Stimulated activated CD8-positive, alpha-beta memory T cell treated with anti-CD3 and anti-CD28 coated beads, Interleukin-7, amount 100 ng/mL, for 1 hour (primary cell): ENCODE measurements at places on chromosomes 2 and 18.

- DNase-seq: no peak
Observed at GRCh38 chr2:56464613-56465012, 280.8 kb downstream of the CCDC85A start.

DNA sequence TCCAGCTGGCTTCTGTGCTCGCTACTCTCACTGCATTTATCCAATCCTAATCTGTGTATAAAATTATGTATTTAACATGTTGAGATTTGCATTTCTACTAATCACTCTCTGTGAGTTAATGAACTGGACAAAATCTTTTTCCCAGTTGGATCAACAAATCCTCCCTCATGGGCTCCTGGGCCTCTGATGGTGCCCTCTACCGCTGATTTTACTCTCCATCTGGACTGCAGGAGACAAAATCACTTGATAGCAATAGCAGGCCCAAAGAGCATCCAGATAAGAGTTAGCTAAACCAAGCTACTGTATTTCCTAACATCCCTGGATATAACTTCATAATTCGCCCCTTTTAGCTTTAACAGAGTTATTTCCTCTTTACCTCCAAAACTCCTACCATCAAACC, 14.4 kb downstream of the REG3G start:
- no peak for DNase-seq

- no peak for DNase-seq
Observed at GRCh38 chr2:6290217-6291015, 575.3 kb downstream of the CMPK2 start.

- DNase-seq: no peak
Observed at GRCh38 chr18:10863026-10863425, 286.3 kb downstream of the PIEZO2 start.

DNA sequence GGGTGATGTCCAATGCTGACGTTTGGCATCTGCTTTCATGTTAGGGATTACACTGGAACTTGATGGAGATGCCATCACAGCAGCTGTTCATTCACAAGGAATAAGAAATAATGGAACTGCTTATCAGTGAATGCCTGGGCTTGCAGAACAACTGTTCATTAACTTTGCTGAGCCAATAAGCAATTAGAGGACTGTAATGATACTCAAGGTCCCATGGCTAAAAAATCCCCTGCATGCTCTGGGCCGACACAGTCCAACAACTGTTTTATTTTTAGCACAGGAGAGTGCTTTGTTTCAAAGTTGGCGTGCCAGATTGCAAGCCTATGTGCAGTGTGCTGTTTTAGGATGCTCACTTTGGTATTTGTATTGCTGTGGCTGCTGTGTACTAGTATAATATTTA, 408.0 kb upstream of the RGPD4 start:
- DNase-seq: no peak

- DNase-seq: no peak
Observed at GRCh38 chr2:161844822-161845221, 220.6 kb downstream of the SLC4A10 start.

- no peak for DNase-seq
Observed at GRCh38 chr18:907885-908757, 3.5 kb downstream of the ADCYAP1 start.

DNA sequence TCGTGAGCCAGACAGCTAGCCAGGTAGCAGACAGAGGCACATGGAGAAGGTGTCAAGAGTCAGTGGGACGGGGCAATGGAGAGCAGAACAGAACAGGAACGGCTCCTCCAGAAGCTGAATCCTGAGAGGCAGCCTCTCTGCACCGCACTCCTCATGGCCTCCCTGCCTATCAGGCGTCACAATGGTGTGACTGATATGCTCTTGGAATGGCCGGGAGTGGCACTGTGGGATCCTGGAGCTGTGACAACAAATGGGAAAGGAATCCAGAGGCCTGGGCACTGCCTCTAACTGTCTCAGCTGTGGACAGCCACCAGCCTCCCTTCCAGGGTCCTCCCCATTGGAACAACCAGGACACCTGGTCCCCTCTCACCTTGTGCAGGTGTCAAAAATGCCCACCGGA, 89.1 kb upstream of the ID2 start:
- no peak for DNase-seq

GRCh38 chr2:159139216-159139933, 147.1 kb downstream of the WDSUB1 start:
- no peak for DNase-seq

DNA sequence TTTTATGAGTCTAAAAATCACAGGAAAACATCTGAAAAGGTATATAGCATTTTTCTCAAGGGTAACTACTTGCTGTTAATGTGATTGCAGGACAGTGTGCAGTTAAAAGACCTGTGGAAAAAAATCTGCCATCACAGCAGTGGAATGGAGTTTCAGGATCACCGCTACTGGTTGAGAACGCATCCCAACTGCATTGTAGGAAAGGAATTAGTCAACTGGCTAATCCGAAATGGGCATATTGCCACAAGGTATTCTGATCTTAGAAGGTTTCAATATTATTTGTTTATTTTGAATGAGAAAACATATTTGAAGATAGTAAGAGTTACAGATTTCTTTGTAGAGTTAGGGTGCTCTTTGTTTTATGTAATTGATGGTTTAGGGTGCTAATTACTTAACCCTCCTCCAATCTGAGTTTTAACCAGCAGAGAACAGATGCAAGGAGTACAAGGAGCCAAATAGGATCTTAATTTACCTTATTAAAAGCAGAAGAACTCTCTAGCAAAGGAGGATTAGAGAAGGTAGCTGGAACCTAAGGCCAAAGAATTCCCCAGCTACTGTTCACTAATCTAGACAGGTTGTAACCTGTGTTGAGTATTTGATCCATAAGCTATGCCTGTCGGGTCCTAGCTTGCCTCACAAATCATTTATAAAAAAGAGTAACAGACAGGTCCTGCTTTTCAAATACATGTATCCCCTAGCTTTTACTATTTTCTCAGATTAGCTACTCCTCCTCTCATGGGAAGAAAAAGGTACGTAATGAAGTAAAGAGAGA, 35.0 kb downstream of the PIKFYVE start:
- no peak for DNase-seq

- DNase-seq: no peak
Observed at GRCh38 chr2:232341061-232341738, 37.4 kb upstream of the ALPP start.

GRCh38 chr2:113218283-113219091, 44.7 kb downstream of the PSD4 start:
- no peak for DNase-seq
